ENCODE measurements at places on chromosomes 4 and X.

GRCh38 chrX:84340968-84341367 lies 153.0 kb upstream of the RPS6KA6 start:
- no peak for DNase-seq

GRCh38 chr4:93760284-93760683 lies 68.3 kb upstream of the ATOH1 start:
- DNase-seq = no peak

DNA sequence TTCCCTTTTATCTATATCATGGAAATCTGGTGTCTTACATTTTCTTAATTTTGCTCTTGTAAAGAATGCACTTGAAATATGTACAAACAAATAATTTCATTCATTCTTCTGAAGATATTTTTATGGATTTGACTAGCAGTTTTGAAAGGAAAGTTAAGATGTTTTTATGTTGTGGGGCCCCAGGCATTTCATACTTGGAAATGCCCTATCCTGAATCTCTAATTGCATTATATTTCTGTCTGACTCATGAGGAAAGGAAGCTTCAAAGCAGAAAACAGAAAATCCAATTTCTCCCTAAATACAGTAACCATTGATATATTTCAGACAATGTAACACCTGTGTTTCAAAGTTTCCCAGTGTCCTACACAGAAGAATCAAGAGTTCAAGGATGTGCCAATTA lies 73.2 kb upstream of the NPNT start:
- DNase-seq = no peak

GRCh38 chr4:4763822-4764557 lies 95.5 kb upstream of the MSX1 start:
- DNase-seq = no peak

GRCh38 chr4:123191728-123192127 lies 204.9 kb upstream of the SPRY1 start:
- no peak for DNase-seq

DNA sequence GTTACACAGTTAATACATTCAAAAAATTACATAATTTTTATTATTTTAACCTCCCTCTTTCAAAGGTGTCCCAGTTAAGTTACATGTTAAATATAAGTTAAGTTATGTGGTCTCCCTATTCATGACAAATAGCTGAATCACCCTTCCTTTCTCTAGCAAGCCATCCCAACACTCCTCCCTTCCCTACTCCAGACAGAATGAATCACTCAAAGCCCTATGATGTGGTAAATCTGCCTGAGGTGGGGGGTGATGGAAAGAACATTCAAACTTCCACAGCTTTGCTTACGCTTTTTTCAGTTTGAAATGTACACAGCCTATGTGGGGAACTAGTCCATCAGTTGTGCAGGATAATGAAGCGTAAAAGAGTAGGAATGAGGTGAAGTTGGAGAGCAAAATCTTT lies 90.2 kb downstream of the CXCL13 start:
- DNase-seq = no peak

DNA sequence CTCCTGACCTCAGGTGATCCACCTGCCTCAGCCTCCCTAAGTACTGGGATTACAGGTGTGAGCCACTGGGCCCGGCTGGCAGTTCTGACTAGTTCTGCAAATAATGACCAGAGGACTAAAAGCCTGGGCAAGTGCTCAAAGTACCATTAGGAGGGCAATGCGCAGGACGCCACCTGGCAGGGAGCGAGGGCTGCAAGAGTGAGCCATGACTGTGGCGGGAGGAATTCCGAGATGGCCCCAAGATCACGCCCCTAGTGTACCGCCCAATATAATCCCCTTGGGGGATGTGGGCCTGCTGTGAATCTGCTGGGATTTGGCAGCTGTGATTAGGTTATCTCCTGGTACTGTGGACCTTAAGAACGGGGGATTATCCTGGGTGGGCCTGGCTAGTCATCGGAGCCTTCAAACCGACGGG lies 26.2 kb upstream of the GPR78 start:
- DNase-seq = no peak

GRCh38 chr4:4919927-4920326 lies 60.5 kb downstream of the MSX1 start:
- no peak for DNase-seq

GRCh38 chr4:84497504-84498202 lies 1.4 kb downstream of the NKX6-1 start:
- DNase-seq = no peak

DNA sequence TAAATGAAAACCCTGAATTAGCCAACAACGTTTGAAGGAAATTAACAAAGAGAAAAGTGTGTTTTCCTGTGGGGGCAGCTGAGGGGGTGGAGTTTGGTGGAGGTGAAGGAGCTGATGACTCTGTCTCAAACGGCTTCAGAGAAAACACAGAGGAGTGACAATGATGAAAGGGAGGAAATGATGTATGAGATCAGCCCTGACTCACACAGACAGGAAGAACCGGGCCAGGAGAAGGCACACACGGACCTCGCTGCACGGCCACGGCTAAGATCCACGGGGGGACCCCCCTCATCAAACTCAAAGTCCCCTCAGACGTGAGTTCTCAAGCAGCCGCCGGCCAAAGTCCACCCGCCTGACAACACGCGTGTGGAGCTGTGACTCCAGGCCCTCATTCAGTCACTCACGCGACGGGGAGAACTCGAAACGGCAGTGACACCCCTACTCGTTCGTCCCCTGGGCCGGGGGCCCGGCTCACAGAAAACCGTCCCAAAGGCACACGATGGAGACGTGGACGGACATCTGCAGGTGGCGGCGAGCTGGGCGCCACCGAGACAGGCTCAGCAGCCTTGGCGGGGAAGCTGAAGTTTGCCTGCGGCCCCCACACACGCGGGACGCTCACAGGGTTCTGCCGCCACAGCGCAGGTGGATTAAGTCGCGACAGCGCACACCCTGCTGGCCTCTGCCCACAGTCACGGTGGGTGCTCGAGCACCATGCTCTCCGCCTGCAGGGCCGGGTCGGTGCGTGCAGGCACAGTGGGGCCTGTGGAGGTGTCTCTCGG lies 28.8 kb downstream of the PPP2R3B start:
- no peak for DNase-seq

GRCh38 chr4:152028131-152028530 lies 267.3 kb upstream of the GATB start:
- no peak for DNase-seq

DNA sequence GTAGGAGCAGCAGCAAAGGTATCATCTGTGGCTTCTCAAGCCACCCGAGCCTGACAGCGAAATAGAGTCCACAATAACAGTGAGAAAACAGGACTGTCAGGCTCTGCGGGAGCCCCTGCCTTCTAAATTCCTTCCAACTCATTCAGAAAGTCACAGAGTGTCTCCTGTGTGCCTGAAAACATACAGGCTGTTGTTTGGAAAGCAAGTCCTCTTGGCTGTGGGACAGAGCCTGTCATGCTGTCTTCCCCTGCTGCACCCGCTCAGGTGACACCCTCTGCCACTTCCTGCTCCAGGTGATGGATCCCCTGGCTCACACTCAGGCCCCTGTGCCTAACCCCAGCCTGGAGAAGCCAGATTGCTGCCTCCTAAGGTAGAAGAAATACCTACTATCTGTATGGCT lies 152.3 kb downstream of the RAB28 start:
- DNase-seq = no peak

DNA sequence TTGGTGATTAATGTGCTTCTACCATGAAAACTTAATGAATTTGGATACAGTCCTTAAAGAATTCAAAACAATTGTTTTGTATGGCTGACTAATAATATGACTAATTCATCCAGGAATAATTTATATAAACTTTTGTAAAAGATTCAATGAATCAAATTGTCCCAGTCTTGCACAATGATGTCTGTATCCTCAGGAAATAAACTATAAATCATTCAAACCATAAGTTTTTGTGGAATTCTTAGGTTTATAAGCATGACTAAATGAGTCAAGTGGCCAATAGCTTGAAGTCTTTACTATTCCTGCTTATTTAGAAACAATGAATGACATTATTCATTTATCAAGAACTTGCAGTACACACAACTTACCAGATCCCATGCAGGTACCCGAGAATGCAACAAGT lies 935.0 kb upstream of the INTU start:
- DNase-seq = no peak

GRCh38 chrX:15206306-15206705 lies 63.6 kb downstream of the ASB9 start:
- DNase-seq = no peak

- DNase-seq = no peak
Observed at GRCh38 chr4:111562826-111563225, 582.4 kb upstream of the FAM241A start.

DNA sequence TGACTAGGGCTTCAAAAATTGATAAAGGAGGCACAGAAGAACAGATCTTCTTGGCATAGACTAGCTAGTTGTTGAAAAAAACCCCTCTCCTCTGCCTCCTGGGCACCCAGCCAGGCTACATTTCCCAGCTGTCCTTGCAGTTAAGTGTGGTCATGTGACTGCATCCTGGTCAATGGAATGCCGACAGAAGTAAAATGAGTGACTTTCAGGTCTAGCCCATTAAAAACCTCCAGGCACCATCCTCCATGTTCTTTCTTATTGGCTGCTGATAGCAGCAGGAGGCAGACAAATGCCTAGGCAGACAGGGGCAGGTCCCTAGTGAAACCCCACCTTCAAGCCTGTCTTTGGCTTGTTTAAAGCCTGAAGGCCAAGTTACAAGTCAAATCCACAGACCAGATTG lies 35.3 kb downstream of the ATXN3L start:
- no peak for DNase-seq

GRCh38 chrX:26511589-26512363 lies 295.8 kb downstream of the MAGEB5 start:
- DNase-seq = no peak

DNA sequence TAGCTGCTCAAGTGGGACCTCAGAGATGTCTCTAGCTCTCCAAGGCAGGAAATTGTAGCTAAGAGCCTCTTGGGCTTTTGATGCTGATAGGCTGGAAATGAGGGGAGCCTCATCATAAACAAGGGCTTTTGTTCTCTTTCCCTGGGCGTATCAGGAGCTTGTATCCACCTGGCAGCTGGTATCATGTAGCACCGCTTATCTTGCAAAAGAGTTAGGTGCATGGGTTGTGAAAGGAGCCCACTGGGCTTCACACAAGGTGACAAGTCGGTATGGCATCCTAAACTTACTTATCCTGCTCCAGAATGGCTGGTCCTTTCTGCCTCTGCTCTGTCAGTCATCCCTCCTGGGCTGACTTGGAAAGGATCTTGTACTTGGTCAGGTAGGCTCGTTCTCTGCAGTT lies 565.8 kb downstream of the GRXCR1 start:
- no peak for DNase-seq

DNA sequence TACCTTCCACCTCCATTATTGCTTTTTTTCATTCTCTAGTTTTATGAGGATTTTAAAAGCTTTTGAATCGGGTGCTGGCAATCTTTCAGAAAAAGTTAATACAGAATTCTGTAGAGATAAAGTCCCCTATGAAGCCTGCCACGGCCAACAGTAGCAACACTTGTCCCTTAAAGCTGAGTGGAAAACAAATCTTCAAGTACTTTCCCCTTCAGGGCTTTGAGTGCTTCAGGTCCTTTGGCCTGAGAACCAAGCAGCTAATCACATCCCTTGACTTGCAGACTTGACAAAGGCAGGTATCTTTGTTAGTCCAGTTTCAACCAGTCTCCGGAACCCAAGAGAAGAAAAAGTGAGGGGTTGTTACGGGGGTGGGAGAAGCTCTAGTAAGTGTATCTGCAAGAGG lies 144.4 kb downstream of the ATG4A start:
- DNase-seq = no peak

- no peak for DNase-seq
Observed at GRCh38 chrX:154890990-154891639, 5.0 kb downstream of the F8A1 start.

DNA sequence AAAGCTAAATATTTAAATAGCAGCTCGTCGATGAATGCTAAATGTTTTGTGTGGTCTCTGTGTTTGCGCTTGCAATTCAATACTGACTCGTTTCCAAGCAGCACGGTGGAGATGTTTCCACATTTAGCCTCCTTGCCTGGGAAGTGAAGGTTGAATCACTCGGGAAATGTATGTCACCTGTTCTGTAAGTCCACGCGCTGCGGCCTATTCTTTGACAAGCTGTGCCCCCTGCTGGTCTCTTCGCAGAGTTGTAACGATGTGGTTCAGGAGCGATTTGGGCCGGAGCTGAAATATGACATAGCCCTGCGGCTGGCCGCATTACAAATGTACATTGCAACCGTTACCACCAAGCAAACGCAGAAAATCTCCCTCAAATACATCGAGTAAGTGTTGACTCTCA lies 89.6 kb upstream of the PRPS2 start:
- no peak for DNase-seq

DNA sequence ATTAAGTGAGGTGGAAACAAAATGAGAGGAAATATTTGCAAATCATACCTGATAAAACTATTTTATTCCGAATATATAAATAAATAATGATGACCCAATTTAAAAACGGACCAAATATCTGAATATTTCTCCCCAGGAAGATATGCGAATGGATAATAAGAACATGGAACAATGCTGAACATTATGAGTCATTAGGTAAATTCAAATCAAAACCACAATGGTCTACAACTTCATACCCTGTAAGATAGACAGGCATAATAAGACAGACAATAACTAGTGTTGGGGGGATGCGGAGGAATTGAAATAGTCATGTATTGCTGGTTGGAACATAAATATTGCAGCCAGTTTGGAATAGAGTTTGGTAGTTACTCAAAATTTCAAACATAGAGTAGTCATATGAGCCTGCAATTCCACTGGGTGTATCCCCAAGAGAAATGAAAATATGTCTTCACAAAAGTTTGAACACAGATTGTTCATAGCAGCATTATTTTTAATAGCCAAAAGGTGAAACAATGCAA lies 47.6 kb upstream of the DRP2 start:
- no peak for DNase-seq

DNA sequence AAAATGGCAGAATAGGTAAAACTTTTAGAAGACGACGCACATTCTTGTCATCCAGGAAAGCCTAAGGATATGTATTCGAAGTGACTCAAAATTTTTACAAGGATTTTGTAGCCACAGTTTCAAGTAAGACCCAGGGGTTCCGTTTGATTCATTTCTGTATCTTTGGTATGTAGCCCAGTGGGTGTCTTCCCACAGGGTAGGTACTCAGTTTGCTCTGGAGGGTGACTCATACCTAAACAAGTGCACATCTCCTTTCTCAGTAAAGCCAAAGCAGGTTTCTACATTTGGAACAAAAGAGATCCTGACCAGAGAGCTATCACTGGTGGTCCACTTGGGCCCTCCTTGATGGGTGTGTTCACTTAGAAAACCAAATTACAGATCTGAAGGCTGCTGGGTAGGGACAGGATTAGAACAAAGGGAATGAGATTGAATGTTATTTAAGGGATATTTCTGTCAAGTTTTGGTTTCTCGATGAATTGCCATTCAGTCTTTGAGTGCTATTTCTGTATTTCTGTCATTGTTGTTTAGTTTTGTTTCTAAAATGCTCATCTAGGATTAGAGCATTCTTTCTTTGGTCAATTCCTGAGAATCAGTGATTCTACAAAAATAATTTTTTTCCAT lies 56.1 kb downstream of the PLS3 start:
- no peak for DNase-seq

GRCh38 chrX:134074151-134074550 lies 88.8 kb upstream of the GPC3 start:
- DNase-seq = no peak

- DNase-seq = no peak
Observed at GRCh38 chr4:83361416-83362103, 26.9 kb upstream of the HPSE start.

All from cortex of kidney (tissue), 1 donor.